Hypothalamus (tissue), 51 donors: ENCODE measurements at places on chromosomes 5 and 9.

DNA sequence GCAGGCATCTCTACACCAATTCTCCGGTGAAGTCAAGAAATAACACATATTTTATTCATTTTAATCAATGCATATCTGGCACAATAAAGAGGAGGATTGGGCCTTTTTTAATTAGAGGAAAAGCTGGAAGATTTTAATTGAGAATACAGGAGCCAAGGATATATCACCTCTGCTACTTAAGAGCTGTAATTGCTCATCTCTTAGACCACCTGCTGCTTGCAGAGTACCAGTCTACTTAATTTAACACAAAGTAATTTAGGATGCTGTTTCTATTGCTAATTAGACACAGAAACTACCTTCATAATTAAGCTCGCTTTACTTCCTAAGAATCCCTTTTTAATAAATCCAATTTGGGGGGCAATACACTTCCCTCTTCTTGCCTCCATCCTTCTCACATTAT, 326.9 kb downstream of the TENT4A start:
- no peak for DNase-seq

GRCh38 chr5:180179442-180180420, 29.3 kb downstream of the RASGEF1C start:
- DNase-seq, result no peak

DNA sequence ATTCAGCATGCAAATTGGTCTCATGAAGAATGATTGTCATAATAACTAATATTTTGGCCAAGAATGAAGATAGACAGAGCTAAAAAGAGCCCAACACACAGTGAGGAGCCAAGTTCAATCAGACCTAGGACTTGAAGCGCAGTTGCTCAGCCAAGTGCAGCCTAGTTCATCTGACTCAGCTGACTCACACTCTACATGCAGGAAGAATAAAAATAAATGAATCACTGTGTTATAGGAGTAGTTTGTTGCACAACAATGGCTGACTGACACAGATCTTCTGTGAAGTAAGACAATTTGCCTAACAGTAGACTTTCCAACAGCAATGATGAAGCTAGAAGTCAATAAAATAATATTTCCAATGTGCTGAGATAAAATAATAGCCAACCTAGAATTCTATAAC, 261.5 kb downstream of the CEMIP2 start:
- DNase-seq, result no peak

DNA sequence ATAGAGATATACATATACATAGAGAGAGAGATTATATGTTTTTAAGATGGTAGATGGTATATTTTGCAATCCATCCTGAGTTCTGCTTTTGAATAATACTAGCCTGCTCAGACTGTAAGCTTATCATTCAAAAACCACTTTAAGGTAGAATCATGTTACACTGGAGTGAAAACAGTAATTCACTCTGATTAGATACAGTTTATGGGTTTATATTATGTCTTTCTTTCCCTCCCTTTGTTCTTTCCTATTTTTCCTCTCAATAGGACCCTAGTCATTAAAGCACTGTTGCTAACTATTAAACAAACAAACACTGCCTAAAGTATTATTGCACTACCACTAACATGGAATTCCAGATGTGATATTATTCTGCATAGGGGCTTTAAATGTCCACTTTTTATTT, 202.0 kb downstream of the ADAMTSL1 start:
- DNase-seq, result no peak

GRCh38 chr9:71716138-71716909, 52.0 kb downstream of the CEMIP2 start:
- DNase-seq, result no peak

GRCh38 chr5:56489272-56489671, 256.1 kb upstream of the ANKRD55 start:
- DNase-seq, result no peak

GRCh38 chr9:113803811-113804589, 72.1 kb upstream of the ZNF618 start:
- DNase-seq, result no peak

DNA sequence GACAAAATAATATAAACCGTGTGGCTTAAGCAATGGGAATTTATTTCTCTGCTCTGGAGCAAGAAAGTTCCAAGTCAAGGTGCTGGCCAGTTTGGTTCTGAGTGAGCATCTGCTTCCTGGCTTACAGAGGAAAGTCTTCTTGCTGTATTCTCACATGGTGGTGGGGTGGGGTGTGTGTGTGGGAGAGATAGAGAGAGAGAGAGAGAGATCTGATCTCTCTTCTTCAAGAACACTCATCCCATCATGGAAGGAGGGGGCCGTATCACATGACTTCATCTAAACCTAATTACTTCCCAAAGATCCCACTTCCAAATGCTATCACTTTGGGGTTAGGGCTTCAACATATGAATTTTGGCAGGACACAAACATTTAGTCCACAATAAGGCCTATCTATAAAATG, 91.2 kb downstream of the PRR16 start:
- DNase-seq, result no peak

- DNase-seq, result no peak
These were observed 156.8 kb upstream of the MSX2 start for GRCh38 chr5:174567506-174568141.

DNA sequence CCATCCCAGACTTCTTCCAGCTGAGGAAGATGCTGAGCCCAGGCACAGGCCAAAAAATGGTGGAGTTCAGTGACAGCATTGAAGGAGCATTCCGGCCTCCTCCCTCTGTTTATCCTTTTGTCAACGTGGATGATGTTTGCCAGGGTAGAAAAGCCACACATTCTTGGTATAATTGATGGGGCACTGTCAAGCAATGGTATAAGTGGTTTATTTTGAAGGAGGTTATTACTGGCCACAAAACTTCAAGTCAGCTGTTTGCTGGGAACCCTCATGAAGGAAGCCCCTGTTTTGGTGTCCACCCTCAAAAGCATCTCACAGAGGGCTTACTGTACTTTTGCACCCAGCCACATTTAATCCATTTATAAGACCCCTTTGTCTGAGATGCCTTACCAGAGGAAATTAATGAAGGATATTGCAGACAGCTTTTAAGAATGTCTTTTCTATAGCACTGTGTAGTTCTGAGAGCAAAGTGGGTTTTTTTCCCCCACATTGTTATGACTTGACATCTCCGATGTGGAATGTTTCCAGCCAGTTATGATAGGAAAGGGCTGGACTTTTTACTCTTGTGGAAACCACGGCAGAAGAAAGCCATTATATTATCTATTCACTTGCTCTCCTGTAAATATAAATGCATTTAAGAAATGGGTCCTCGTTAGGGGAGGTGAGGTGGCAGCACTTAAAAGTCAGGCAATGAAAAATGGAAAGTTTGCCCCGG, 95.5 kb upstream of the SPATA31D4 start:
- no peak for DNase-seq

GRCh38 chr5:113381791-113382190, 53.0 kb downstream of the TSSK1B start:
- no peak for DNase-seq

GRCh38 chr9:7146582-7146981, 388.8 kb downstream of the KDM4C start:
- DNase-seq, result no peak

GRCh38 chr5:165781738-165782137, 2276.3 kb downstream of the MAT2B start:
- DNase-seq, result no peak

DNA sequence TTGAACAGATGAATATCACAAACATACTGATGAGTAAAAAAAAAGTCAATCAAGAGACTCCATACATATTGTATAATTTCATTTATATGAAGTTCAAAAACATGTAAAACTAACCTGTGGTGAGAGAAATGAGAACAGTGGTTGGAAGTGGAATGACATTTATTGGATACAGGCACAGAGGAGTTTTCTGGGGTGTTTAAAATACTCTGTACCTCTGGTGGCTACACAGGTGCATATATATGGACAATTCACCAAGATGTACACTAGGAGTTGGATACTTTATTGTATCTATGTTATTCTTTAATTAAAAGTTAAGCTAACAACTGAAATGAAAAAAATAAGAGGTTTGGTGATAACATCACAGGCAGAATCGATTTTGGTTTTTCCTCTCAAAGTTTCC, 14.1 kb downstream of the FOXD1 start:
- no peak for DNase-seq

- no peak for DNase-seq
These were observed 79.8 kb downstream of the HSD17B3 start for GRCh38 chr9:96222132-96222531.

DNA sequence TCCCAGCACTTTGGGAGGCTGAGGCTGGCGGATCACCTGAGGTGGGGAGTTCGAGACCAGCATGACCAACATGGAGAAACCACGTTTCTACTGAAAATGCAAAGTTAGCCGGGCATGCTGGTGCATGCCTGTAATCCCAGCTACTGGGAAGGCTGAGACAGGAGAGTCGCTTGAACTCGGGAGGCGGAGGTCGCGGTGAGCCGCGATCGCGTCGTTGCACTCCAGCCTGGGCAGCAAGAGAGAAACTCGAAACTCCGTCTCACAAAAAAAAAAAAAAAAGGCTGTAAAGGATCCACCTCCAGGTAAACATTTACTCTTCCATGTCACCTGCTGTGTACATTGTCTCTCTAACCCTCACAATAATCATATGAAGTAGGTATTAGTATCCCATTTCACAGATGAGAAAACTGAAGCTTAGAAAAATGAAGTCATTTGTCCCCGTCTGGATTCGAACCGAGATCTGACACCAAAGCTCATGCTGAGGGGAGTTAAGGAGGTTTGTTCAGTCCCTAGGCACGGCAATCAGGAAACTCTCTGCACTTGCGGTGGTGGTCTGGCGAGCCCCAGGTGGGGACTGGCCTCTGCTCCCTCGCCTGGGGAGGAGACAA, 494 bp upstream of the DOCK2 start:
- DNase-seq, result no peak

GRCh38 chr5:4411664-4412063, 728.5 kb upstream of the ADAMTS16 start:
- DNase-seq, result no peak

- DNase-seq, result no peak
These were observed 33.0 kb downstream of the LMNB1 start for GRCh38 chr5:126809916-126810315.

- DNase-seq, result no peak
These were observed 192.4 kb downstream of the DOCK8 start for GRCh38 chr9:406886-407654.

- DNase-seq, result no peak
These were observed 7.5 kb upstream of the RECK start for GRCh38 chr9:36029202-36029601.

GRCh38 chr9:92564504-92564903, 28.7 kb upstream of the ECM2 start:
- no peak for DNase-seq

DNA sequence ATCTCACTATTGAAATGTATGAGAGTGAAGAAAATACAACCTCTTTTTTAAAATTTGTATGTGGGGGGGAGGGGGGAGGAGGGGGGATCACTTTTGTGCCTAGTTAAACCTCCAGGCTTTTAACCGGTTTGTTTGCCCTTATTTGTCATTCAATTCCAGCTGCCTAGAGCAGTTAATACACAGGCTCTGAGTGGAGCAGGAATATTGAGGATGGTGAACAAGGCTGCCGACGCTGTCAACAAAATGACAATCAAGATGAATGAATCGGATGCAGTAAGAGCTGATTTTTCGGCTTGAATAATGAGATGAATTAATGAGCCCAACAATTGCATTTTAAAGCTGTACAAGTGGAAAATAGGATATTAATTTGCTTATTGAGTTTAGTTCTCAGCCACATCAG, 28.7 kb upstream of the SNX24 start:
- DNase-seq, result no peak

- DNase-seq, result no peak
These were observed 53.4 kb downstream of the MAN2A1 start for GRCh38 chr5:109743041-109743531.

- DNase-seq, result no peak
These were observed 93.9 kb downstream of the SETX start for GRCh38 chr9:132260846-132261245.

- DNase-seq, result no peak
These were observed 61.1 kb downstream of the GRIA1 start for GRCh38 chr5:153551537-153552079.

GRCh38 chr5:59038798-59039295, 456.0 kb downstream of the RAB3C start:
- no peak for DNase-seq

DNA sequence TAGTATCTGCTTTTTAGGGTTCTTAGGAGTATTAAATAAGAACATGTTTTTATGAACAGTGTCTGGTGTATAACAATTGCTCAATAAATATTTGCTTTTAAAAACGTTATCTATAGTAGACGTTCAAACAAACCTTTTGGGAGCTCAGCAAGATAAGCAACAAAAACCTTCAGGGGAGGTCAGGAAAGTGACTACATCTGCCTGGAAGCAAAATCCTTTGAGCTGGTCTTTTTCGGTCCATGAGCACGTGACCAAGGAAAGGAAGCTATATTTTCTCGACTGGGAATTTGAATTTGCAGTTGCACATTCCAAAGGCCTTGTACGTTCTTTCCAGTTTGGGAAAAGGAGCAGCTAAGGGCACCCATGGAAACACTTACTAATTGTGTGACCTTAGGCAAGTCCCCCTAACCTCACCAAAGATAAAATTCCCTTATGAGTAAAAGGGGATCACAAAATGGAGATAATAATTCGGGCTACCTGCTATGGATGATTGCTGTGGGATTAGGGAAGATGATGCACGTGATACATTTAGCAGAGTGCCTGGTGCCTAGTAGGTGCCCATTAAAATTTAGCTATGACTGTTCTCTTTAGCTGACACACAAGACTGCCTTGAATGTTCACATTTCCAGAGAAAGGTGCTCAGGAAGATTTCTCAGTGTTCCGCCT, 45.4 kb downstream of the PTTG1 start:
- DNase-seq, result no peak

- DNase-seq, result no peak
These were observed 2.0 kb downstream of the DENND1A start for GRCh38 chr9:123927625-123928532.

DNA sequence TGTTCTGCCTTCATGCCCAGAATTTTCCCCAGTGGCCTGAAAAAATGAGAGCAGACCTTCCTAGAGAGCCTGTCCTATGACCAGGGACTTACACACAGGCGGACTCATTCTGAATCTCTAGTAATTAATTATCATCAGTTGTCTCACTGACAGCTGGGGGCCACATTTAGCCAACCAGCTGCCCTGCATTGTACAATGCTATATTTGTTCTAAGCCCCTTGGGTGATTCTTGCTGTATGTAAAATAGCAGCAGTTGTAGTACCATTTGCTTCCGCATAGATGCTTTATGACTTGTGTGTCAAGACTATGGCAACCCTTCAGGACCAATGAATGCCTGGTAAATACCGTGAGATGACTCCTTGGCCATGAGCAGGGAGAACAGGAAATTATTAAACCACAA, 415.4 kb upstream of the SEMA6A start:
- no peak for DNase-seq

- DNase-seq, result no peak
These were observed 102.1 kb upstream of the ASTN2 start for GRCh38 chr9:117516676-117517632.

DNA sequence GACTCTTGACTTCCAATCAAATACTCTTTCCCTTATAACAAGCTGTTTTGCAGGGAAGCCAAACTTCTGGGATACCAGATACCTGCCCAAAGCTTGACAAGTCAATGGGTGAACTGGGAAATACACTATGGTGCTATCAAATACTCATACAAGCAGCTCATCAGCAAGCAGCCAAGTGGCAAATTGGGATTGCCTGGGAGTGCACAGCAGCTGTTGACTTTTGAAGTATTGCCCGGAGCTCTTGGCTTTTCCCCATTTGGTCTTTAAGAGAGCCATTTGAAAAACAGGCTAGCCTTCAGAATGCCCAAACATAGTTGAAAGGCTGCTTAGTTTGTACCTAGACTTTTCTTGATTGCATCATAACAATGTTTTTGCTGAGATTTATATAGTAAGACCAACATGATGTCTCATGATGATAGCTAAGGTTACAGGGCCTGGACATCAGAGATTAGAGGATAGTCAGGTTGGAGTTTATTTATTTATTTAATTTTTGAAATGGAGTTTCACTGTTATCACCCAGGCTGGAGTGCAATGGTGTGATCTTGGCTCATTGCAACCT, 210.1 kb upstream of the ZNF608 start:
- peak; percentile 23 for DNase-seq
